ENCODE measurements at places on chromosomes 1 and 21. TPM values are rescaled to one million over a fixed set of nuclear protein-coding genes. Genes with fewer than 3 reads are reported as not detected.

GRCh38 chr1:201884425-201884824, 4.3 kb upstream of the SHISA4 start:
- H3K27ac ChIP-seq, result peak overlapping the region; percentile 88
- peaks cover 64% of the 10 kb centered on the region for H3K4me1 ChIP-seq
- no peak overlapping the region for H3K4me3 ChIP-seq
- no peaks in the 10 kb centered on the region for H3K36me3 ChIP-seq
- no peaks in the 10 kb centered on the region for H3K27me3 ChIP-seq

DNA sequence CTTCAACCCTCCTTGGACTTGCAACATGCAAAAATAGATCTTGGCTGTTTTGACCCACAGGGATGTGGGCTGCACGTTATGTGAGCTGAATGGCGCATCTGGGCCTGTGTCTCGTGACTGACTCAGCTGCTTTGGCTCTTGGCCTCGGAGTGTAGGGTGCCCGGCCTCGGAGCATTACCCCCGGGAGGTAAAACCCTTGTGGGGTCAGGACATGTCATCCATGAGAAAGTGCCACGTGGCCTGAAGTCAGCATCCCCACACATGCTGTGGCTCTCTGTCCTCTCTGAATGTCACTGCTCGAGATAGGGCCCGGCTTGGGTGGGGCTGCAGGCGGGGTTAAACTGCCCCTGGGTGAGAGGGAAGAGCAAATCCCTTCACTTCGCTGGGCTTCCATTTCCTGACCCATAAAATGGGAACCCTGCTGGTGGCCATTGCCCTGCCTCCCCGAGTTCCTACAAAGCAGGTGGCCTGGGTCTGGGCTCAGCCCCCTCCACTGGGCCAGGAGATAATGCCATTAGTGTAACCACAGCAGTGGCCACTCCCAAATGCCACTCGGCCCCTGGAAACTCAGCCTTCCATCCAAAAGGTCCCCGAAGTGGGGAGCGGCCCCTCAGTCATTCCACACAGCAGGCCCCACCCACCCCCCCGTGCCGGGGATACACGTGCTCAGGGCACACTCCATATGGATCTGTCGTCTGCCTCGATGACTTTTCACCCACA, 22.8 kb upstream of the TSPEAR start:
- H3K4me1 ChIP-seq, result no peaks in the 10 kb centered on the region
- no peak for DNase-seq
- no peak overlapping the region for H3K4me3 ChIP-seq
- H3K36me3 ChIP-seq, result no peaks in the 10 kb centered on the region

GRCh38 chr1:8913457-8913856, 32.2 kb upstream of the CA6 start:
- H3K36me3 ChIP-seq, result no peaks in the 10 kb centered on the region
- H3K27me3 ChIP-seq, result no peaks in the 10 kb centered on the region
- H3K4me3 ChIP-seq, result no peak overlapping the region
- H3K27ac ChIP-seq, result no peak overlapping the region

DNA sequence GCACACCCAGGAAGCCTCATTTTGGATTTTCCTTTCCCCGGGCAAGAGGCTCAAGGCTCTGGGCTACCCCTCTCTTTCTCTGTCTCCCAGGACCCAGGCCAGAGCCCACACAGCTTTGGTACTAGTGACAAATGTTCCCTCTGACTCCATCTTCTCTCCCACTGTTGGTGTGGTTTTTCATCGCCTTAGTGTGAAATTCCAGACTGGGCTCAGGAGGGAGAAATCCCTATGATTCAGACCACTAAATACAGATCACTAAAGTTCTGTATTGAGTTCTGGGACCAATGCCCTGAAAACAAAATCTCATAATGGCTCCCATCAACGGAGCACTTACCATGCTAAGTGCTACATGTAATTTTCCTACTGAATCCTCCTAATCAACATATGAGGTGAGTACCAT, 26.1 kb downstream of the IQGAP3 start:
- no peak overlapping the region for H3K4me3 ChIP-seq
- H3K27ac ChIP-seq, result no peak overlapping the region
- H3K27me3 ChIP-seq, result no peaks in the 10 kb centered on the region

DNA sequence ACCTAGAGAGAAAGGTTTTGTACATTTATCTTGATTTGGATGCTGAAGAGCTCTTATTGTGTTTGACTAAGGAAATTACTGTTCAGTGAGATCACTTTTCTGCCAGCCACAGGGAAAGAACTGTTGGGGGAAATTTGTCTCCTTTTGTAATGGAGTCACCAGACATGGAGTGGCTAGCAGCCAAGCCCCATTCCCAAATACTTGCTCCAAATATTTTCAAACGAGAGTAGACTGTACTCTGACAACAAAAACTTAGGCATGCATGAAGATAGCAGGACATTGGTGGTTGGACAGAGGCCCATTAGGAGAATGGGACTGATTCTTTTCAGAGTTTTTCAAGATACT, 21.1 kb downstream of the IPO9 start:
- peaks cover 21% of the 10 kb centered on the region for H3K4me1 ChIP-seq
- H3K27me3 ChIP-seq, result no peaks in the 10 kb centered on the region
- H3K4me3 ChIP-seq, result no peak overlapping the region
- H3K36me3 ChIP-seq, result peaks cover 66% of the 10 kb centered on the region
- H3K27ac ChIP-seq, result peak overlapping the region; percentile 62
- peak; percentile 53 for DNase-seq

DNA sequence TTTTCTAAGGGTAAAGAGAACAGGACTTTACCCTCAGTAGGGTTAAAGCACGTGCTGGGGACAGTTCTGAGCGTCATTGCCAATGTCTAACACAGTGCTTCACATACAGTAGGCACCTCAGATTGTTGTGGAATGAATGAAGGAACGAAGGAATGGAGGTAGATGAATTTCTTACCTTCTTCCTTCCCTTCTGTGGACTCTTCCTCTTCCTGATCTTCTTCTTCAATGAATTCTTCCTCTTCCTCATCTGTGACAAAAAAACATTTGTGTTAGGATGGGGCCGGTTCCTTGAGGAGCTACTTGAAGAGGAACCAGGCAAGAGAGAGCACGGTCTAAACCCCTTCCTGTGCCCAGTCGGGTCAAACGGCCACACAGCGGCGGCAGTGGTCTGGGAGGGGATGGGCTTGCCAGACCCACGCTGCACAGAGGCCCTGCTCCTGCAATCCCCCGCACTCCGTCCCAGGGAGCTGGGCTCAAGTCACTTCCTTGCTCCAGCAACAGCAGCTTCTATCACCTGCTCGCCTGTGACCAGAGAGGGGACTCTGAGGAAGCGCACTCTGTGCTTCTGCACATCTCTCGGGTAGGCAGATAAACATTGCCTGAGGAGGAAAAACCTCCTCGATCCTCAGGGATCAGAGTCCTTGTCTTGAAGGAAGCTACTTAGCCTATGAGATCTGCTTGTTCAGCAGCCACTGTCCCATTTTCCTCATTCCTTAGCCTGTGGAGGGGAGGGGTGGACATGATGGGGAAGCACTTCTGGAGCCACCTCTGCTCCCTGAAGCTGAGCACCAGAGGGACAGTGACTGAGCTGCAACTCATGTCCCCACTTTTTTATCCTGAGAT, 8.0 kb upstream of the SLC30A2 start:
- H3K4me1 ChIP-seq, result no peaks in the 10 kb centered on the region
- H3K36me3 ChIP-seq, result no peaks in the 10 kb centered on the region
- no peak overlapping the region for H3K27ac ChIP-seq
- DNase-seq, result no peak

- peaks cover 9% of the 10 kb centered on the region for H3K36me3 ChIP-seq
- no peak overlapping the region for H3K27ac ChIP-seq
- no peak overlapping the region for H3K4me3 ChIP-seq
- no peaks in the 10 kb centered on the region for H3K27me3 ChIP-seq
These were observed 70.9 kb downstream of the ERI3 start for GRCh38 chr1:44284184-44284583.

DNA sequence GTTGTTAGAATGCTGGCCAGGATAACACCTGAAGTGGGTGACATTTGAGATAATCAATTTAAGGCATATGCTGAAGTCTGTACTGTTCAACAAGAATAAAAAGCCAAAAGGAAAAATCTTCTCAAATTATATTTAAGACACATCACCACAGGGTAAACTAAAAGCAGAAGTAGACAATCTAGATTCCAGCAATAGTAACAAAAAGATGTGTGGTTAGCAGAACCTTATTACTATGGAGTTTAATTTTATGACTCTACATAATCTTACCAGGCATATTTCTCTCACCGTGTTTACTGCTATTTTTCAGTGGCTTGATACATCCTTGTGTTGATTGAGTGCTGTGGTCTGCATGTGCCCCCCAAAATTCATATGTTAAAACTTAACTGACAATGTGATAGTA, 300.4 kb upstream of the ZP4 start:
- H3K27me3 ChIP-seq, result no peaks in the 10 kb centered on the region
- H3K27ac ChIP-seq, result no peak overlapping the region
- no peak for DNase-seq
- H3K36me3 ChIP-seq, result no peaks in the 10 kb centered on the region

DNA sequence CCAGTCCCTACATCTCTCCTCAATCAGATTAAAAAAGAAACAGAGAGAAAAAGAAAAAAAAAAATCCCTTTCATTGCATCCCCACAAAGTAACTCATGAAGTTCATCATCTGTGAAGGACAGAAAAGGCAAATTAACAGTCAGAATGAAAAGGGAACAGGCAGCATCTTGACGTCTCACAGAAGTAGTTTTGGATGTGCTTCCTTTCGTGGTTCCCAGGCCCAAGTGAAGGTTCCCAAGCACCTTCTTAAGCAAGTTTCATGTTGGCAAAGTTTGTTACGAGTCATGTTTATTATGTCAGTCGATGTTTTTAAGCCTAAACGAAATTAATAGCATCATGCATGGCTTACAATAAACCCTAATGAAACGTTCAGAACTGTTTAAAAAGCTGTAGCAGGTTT, 475.2 kb downstream of the SETD4 start:
- H3K4me3 ChIP-seq, result no peak overlapping the region
- no peaks in the 10 kb centered on the region for H3K36me3 ChIP-seq
- no peaks in the 10 kb centered on the region for H3K27me3 ChIP-seq
- H3K27ac ChIP-seq, result no peak overlapping the region

- peaks cover 16% of the 10 kb centered on the region for H3K4me1 ChIP-seq
- H3K36me3 ChIP-seq, result no peaks in the 10 kb centered on the region
- H3K4me3 ChIP-seq, result no peak overlapping the region
- no peaks in the 10 kb centered on the region for H3K27me3 ChIP-seq
These were observed 6.2 kb downstream of the KCNA3 start for GRCh38 chr1:110668549-110668948.

- no peak for DNase-seq
- H3K27ac ChIP-seq, result no peak overlapping the region
- H3K27me3 ChIP-seq, result no peaks in the 10 kb centered on the region
- H3K4me3 ChIP-seq, result no peak overlapping the region
- no peaks in the 10 kb centered on the region for H3K36me3 ChIP-seq
These were observed 11.2 kb upstream of the MYOG start for GRCh38 chr1:203097001-203097400.

GRCh38 chr1:3125078-3125477, 56.1 kb downstream of the PRDM16 start:
- DNase-seq, result no peak
- no peaks in the 10 kb centered on the region for H3K36me3 ChIP-seq
- peaks cover 82% of the 10 kb centered on the region for H3K4me1 ChIP-seq

DNA sequence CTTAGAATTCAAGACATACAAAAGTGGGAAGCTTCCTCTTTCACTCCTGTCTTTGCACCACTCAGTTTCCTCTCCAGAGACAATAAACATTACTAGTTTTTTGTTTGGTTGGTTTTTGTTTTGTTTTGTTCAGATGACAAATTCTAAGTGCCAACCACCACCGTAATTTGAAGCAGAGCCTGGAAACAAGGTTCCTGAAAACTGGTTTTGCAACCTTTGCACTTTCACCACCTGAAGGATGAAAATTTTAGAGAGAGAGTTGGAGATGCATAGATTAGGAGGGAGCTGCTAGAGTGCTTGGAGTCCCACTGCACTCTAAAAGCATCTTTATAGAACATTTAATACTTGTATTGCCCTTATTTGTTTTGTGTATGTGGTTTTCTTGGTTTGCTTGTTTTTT, 20.2 kb upstream of the MGST3 start:
- H3K4me3 ChIP-seq, result no peak overlapping the region
- H3K4me1 ChIP-seq, result no peaks in the 10 kb centered on the region
- DNase-seq, result no peak

DNA sequence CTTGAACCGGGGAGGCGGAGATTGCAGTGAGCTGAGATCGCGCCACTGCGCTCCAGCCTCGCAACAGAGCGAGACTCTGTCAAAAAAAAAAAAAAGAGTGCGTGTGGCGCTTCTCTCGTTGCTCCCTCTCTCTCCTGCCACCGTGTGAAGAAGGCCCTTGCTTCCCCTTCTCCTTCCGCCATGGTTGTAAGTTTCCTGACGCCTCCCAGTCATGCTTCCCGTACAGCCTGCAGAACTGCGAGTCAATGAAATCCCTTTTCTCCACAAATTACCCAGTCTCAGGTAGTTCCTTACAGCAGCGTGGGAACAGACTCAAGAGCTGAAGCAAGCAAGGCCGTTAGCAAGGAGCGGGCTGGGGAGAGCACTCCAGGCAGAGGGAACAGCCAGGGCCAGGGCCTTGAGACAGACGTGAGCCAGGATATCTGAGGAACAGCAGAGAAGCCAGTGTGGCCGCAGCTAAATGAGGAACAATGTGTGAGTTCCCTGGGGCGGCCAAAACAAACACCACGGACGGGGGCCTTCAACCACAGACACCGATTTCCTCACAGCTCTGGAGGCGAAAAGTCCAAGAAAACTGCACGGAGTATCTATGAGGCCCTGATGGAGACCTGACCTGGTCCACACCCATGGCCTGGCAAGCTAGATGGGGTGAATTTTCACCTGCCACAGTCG, 54.2 kb upstream of the ETS2 start:
- DNase-seq, result peak; percentile 47
- peaks cover 13% of the 10 kb centered on the region for H3K4me1 ChIP-seq
- H3K27ac ChIP-seq, result no peak overlapping the region
- H3K36me3 ChIP-seq, result no peaks in the 10 kb centered on the region

- no peak for DNase-seq
- no peaks in the 10 kb centered on the region for H3K36me3 ChIP-seq
- H3K4me3 ChIP-seq, result no peak overlapping the region
- H3K27ac ChIP-seq, result no peak overlapping the region
These were observed 1.7 kb upstream of the C1orf185 start for GRCh38 chr1:51100264-51100880.

DNA sequence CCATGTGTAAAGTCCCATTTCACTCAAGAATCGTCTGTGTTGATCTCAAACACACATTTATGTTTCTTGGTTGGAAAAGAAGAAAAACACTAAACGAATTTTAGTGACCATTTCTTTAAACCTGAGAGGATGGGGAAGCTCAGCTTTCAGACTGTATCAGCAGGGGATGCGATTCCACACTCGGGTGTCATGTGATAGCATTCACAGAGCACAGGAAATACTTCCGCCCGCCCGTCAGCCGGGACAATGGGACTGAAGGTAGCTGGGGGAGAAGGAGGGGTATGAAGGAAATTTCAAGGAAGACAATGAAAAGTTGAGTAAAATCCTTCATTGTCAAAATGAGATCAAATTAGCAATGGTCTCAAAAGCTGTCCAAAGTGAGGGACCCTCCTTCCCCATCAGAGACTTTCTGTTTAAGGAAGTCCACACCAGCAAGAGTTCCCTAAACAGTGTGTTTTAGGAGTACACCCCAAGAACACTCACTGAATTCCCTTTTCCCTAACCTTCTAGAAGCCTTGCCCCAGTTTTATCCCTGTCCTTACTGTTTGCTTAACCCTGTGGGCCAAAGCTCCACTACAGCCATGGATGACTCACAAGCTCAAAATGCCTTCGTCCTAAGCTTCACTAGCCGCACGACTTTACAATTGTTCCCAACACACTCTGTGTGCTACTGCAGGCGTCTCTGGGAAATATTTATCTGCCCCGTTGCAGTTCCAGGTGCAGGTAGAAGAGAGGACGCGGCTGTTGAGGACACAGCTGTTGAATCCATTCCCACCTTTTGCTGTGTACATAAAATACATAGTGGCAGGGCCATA, 51.4 kb upstream of the SIM2 start:
- no peak overlapping the region for H3K27ac ChIP-seq
- H3K36me3 ChIP-seq, result no peaks in the 10 kb centered on the region
- no peak overlapping the region for H3K4me3 ChIP-seq
- DNase-seq, result no peak

RUNX1 gene
- total RNA-seq, result 2.1 TPM

S100B gene
- 0.53 TPM for total RNA-seq

ALDH9A1 gene
- 66.6 TPM for total RNA-seq

FMN2 gene
- 0.70 TPM for total RNA-seq

All from heart right ventricle (tissue), 16 donors.